ACHN (cell line): ENCODE measurements at places on chromosomes 7 and 10.
A peak's percentile ranks its signal among the peaks of the same experiment; 100 is the strongest.

GRCh38 chr10:86929468-86930380 is 27.7 kb downstream of the MMRN2 start:
- DNase-seq = no peak

DNA sequence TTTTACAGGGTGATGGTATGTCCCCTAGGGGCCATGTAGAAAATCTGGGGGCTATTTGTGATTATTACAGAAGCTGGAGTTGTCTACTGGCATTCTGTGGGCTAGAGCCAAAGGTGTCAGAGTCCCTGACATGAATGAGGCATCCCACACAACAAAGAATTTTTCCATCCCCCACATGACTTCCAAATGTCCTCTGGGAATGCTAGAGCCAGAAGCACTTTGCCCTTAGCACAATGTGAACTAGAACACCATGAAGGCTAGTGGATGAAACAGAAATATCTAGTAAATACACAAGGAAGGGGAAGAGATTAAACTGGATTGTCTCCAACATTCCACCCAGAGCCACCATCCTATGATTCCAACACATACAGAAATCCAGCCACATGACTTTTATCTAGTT is 46.9 kb downstream of the FAM13C start:
- DNase-seq = no peak

DNA sequence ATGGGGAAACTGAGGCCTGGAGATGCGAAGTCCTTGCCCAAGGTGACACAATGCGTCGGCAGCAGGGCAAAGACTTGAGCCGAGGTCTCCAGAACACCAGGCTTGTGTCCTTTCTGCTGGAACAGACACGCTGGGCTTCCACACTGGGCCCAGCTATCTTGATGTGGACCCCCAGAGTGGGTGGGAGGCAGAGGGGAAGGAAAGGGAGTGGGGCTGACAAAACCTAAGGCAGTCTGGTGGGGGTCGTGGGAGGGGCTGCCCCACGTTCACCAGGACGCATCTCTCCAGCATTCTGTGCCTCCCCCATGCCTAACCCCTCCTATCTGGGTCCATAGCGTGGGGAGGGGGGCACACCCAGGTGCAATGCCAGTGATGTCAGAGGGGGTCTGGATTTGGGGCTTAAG is 38.1 kb downstream of the PPIF start:
- no peak for DNase-seq

- peak; percentile 59 for DNase-seq
These were observed 36.4 kb downstream of the GDI2 start for GRCh38 chr10:5776881-5777197.

GRCh38 chr7:159028508-159029401 is 115.9 kb downstream of the VIPR2 start:
- DNase-seq = no peak

DNA sequence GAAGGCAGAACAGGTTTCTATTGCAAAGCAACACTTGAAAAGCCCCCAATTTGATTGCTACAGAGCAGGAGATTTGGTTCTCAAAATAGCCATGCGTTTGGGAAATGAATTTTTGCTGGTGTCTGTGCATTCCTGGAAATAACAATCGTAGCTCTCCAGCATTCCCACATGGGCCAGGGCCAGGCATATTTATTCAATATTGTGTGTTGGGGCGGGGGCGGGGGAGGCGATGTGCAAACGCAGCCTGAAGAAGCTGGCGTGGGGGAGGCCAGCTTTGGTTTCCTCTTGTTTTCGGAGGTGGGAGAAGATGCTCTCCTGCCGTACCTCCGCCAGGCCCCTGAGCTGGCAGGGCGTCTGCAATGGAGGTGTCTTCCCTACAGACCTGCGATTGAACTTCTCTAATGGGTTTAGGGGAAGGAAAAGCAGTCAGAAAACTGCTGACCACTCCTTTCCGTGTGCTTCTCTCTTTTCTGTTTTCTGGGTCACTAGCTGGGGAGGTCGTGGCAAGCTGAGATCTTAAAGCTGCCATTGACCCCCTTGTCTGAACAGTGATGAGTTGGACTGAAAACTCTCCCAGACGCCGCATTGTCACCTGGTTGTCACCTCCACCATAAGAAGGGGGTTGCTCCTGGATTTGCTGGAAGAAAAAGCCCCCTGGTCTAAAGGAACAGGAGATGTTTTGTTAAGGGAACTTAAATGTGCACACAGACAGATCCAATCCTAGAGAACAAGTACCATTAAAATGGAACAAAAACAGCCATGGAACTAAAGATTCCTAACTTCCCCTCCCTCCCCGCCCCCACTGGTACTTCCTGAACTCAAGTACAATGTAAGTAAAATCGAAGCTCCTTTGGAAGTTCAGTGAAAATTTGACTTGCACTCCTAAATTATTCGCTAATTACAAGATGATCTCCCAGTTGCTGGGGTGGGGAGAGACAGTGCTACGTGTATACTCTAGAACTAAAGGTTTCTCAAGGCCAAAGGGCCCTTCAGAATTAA is 56.4 kb upstream of the HABP2 start:
- no peak for DNase-seq

- DNase-seq = no peak
These were observed 117.4 kb upstream of the GPR26 start for GRCh38 chr10:123548770-123549169.

DNA sequence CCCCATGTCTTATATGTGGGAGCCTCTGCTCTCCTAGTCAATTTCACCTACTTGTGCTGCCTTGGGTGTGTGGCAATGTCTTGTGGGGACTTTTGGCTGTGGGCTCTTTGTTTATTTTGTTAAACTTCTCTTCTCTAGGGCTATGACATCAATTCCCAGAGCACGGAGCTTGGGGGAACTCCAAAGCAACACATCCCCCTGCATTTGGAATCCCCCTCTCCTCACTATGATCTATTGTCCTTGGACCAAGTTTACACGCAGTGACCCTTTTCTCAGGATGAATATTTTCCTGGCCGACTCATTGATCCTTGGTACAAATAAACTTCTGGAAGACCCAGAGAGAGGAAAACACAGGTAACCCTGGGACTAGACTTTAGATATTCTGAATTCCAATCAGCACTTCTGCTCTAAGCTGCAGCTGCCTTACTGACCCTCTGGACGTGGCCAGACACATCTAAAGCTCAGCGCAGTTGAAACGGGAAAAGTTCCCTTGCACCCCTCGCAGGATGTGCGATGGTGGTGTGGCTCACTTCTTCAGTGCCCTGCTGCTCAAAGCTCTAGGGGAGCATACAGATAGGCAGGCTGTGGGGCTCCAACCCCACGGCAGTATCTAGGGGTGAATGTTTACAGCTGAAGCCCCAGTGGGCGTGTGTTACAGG is 110.8 kb downstream of the TMEM178B start:
- DNase-seq = no peak

- no peak for DNase-seq
These were observed 31.2 kb downstream of the ADCYAP1R1 start for GRCh38 chr7:31083210-31083786.

DNA sequence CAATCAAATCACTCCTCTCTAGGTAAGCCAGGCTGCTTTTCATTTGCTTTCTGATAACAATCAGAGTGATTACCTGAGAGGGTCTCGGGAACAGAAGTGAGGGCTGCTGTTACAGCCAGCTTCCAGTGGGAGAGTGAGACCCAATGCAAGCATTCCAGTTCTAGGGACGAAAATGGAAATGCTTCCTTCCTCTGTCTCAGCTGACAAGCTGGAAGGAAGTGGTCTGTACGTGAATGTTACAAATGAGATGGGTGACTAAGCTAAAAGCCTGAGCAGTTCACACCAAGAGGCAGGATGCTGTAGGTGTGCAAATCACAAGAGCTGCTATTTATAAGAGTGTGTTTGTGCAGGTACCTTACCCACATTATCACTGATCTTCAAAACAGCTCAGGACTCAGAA is 772.4 kb downstream of the GRID1 start:
- DNase-seq = no peak

GRCh38 chr10:7027913-7028808 is 382.7 kb downstream of the SFMBT2 start:
- DNase-seq = no peak

DNA sequence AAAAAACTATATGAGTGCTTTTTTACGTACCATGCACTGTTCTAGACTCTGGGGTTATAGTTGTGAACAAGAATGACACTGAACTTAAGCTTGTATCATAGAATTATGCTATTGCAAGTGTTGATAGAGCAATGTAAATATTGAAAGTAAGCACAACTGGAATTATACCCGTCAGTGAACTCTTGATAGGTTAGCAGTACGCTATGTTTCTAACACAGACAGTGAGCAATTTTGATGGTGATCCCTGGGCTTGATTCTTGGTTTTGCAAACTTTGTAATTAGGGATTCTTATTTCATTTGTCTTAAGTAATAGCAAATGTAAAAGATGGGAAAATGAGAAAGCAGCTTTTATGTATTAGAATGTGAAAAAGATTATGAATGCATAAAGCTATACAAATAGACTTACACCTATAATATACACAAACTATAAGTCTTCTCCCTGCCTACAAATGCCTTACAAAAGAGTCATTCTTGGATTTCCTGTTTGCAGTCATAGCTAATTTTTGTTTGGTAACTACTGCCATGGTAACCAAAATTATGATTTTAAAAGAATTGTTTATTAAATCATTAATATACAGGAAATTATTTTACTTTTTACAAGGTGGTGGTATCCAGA is 6.7 kb downstream of the TES start:
- peak; percentile 40 for DNase-seq

DNA sequence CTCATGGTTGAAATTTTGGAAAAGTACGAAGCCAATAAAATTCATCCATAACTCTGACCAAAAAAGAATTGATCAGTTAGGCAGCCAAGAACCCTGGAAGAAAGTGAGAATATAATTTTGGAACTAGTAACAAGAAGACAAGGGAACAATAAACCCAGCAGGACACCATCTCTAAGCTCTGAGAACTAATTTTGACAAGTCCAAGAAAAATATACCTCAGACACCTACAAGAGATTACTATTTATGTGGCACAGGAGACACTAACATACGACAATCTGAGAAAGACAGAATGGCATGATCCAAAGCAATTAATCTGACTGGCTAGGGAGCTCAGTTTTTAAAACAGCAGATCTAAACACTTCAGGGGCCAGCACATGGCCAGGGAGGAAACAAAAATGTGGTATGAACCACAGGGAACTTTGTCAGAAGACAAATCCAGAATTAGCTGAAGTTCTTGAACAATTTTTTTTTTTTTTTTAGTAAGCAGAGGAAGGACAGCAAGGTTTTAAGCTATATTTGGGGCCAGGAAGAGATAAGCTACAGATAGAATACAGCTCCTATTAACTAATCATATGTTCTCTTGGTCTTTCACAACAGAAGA is 38.9 kb downstream of the PARD3 start:
- DNase-seq = no peak

- DNase-seq = no peak
These were observed 34.9 kb downstream of the CALML3 start for GRCh38 chr10:5559642-5560141.

DNA sequence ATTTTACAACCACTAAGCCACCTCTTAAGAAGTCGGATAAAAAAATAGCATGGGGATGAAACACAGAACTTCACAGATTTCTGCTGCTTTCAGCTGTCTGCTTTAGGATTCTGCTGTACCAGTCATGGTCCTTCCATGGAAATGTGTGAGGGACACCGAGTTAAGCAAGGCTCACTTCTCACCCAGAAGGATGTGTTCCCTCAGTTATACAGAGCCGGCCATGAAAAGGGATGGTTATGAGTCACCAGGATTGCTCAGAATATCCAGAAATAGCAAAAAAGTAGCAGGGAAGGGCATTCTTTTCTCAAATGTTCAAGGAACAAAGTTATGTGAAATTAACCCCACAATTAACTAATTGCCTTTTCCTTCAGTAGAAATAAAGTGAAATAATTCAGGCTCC is 124.4 kb downstream of the AMPH start:
- no peak for DNase-seq

- no peak for DNase-seq
These were observed 11.7 kb upstream of the TRIM8 start for GRCh38 chr10:102632394-102633111.

DNA sequence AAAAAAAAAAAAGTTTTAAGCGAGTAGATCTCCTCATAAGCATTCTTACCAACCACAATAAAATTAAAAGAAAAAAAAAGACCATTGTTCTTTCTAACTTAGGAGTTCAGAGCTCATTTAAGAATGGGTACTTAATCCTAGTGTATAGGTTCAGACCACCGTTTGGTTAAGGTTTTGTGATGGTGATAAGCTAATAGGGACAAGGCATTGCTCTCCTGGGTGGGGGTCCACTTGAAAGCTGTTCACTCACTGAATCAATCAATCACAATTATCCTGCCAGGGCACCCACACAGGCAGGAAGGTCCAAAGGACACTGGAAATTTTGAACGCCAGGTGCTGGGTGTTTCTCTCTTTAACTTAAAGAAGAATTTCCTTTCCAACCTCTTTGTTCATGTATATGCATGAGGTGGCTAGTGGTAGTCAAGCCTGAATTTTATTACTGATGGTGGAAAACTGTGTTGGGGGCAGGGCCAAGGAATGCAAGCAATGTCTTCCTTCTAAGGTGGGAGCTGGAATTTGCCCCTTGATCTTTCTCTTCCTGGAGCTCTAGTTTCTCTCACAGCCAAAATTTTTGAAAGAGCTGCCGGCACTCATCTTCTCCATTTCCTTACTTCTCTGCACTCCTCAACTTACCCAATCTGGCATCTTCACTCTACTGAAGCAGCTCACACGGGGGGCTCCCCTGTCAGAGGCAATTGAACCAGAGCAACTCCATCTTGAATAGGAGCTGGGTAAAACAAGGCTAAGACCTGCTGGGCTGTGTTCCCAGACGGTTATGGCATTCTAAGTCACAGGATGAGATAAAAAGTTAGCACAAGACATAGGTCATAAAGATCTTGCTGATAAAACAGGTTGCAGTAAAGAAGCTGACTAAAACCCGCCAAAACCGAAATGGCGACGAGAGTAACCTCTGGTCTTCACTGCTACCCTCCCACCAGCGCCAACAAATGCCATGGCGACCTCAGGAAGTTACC is 7.5 kb upstream of the FAM131B start:
- no peak for DNase-seq

DNA sequence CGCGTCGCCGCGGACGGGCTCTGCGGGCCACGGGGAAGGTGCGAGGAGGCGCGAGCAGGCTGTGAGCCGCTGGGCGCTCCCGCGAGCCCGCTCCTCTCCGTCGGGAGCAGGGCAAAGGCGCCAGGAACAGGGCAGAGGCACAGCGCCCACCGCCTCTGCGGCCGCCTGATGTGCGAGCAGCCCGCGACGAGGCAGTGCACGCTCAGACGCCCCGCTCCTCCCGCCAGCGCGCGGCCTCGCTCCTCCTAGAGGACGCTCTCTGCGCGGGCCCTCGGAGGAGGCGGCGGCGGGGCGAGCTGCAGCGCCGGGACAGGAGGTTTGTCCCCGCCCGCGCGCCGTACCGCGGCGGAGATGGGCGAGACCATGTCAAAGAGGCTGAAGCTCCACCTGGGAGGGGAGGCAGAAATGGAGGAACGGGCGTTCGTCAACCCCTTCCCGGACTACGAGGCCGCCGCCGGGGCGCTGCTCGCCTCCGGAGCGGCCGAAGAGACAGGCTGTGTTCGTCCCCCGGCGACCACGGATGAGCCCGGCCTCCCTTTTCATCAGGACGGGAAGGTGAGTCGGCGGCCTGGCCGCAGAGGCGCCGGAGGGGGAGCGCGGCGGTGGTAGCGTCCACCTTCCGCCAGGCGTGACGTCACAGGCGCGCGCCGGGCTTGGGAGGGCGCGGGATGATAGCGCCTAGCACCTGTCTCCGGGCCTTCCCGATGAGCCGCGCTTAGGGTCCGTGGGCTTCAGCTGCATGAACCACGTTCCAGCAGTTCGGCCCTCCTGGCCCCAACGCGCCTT is 731 bp downstream of the LANCL2 start:
- DNase-seq = peak; percentile 99

GRCh38 chr10:78890506-78890905 is 178.3 kb upstream of the ZMIZ1 start:
- DNase-seq = no peak

GRCh38 chr7:99557196-99557607 is 1.2 kb upstream of the ZNF655 start:
- peak; percentile 21 for DNase-seq
